ENCODE measurements at places on chromosomes 6 and 20.

GRCh38 chr6:133223452-133224029 is 17.6 kb upstream of the EYA4 start:
- DNase-seq: no peak

GRCh38 chr20:59110607-59111006 is 53.0 kb upstream of the ZNF831 start:
- no peak for DNase-seq

- DNase-seq: no peak
Measured at GRCh38 chr20:10771435-10772140, 97.8 kb upstream of the JAG1 start.

- DNase-seq: no peak
Measured at GRCh38 chr20:21141825-21142224, 15.9 kb downstream of the KIZ start.
